ENCODE measurements at places on chromosomes 3 and 15.

DNA sequence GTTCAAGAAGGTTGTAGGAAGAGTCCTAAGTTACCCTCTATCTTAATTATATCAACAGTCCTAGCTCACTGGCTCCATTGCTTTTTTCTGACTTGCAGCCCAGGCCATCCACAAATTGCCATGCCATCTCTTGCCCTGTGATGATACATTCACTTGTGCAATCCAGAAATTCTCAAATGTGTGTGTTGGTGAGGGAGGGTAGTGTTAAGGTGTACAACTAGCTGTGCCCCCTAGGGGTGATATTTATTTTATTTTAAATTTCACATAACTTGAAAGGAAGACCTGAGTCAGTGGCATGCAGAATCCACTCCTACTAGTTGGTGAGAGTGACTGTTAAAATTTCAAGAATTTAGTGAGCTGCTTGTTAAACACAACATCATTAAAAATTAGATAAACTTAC is 156.1 kb upstream of the ANKRD28 start:
- DNase-seq: no peak

DNA sequence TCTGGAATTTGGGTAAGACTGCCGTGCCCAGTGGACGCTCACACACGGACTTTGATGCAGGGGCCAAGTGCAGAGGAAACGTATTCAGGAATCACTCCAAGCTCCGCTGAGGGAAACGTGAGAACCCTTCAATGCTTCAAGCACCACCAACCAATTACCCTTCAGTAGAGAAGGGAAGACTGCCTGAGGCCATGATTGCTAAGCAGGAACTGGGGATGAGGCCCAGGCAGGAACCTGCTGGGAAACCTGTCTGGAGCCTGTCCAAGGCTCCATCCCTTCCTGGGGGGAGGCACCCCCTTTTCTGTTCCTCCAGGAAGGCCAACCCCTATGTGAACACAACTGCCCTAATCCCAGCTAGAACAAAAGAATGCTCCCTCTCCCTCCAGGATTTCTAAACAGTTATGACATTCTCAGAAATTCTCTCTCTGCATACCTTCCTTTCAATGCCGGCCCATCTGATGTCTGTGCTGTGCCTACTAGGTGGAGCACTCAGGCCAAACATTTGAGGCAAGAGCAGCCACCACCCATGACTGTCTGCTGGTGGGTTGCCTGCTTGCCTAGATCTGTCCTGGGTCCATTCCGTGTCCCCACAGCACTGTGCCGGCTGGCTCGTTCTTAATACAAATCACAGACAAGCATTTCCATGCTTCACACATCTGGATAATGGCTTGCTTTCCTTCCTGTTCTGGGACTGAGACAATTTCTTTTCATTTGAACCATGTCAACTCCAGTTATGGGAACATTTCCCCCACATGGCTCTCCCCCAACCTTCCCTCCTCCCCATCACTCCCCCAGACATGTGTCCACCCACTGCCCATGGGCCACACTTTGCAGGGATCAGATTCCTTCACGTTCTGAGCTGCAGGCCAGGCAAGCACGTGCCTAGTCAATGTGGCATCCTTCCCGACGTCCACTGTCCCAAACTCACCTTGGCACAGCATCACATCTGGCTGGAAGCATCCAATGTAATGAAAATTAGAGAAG is 149.4 kb downstream of the ADAMTS17 start:
- no peak for DNase-seq

- no peak for DNase-seq
Observed at GRCh38 chr3:47722859-47723258, 58.8 kb downstream of the SMARCC1 start.

- no peak for DNase-seq
Observed at GRCh38 chr15:62291262-62291661, 126.2 kb upstream of the C2CD4B start.

Data from anterior cingulate cortex (tissue), 58 donors.